GM10248 (cell line): ENCODE measurements at places on chromosomes 5 and 9.

- no peak for DNase-seq
These were observed 24.8 kb upstream of the DENND1A start for GRCh38 chr9:123954518-123955280.

- DNase-seq, result no peak
These were observed 506.9 kb downstream of the TLE1 start for GRCh38 chr9:81182431-81182830.

- DNase-seq, result peak; percentile 35
These were observed 184.6 kb downstream of the AP3B1 start for GRCh38 chr5:78109891-78110324.

DNA sequence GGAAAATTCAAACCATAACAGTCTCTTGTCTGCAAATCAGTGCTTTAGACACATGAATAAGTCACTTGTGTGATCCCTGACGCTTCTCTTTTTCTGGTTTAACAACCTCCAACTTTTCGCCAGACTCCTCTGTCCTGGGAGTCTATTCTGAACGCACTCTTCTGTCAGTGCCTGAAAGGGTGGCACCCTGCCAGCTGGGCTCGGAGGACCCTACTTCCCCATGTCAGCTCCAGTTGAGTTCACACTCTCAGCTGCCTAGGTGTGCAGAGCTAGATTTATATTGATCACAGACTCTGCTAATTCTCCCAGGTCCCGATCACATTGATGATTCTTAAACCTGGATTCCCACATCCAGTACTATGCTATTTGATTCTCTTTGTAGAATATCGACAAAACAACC lies 649.1 kb downstream of the BNC2 start:
- no peak for DNase-seq

- peak; percentile 68 for DNase-seq
These were observed 5.8 kb downstream of the TMEM268 start for GRCh38 chr9:114616684-114617520.

- DNase-seq, result no peak
These were observed 680 bp downstream of the GPX8 start for GRCh38 chr5:55160493-55161209.

DNA sequence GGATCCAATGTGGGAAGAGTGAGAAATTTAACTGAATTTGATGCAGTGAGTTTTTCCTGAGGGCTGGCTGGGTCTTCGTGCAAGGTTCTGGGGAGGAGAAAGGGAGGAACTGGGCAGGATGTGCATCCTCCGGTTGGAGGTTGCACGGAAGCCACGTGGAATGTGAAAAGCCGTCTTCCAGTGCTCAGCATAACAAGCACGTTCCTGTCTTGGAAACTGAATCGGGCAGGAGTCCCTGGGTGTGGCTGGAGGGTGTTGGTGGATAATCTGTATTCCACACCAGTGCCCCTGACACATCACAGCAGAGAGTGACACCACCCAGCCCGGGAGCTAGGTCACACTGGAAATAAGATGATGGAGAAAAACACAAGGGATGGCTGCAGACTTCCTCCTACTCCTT lies 154.3 kb downstream of the C5orf15 start:
- DNase-seq, result no peak

- DNase-seq, result peak; percentile 25
These were observed 40.7 kb downstream of the TIMD4 start for GRCh38 chr5:156922207-156922792.

DNA sequence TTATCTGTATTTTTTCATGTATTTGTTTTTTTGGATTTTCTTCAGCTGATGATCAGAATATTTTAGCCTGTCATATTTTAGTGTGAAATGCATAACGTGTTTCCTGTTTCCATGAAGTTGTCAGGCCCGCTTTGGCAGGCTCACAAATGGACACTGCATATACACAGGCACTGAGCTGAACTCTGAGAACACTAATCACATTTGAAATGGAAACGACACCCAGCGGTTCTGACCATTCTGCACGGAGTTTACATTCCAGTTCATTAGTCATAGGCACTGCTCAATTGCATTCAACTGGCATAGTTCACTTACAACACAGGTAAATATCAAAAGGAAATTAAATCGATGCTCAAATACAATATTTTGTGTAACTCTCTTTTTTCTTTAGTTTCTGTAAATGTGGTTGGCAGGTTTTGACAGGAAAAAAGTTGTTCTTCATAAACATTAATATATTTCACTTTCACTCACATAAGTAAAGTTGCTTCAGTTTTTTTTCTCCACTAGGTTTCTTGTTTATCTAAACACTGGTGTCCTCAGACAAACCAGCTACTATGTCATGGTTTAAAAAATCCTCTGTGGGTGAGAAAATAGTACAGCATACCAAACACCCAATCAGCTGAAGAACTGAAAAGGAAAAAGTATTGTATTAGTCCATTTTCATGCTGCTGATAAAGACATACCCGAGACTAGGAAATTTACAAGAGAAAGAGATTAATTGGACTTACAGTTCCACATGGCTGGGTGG lies 559.0 kb upstream of the DAP start:
- DNase-seq, result no peak

DNA sequence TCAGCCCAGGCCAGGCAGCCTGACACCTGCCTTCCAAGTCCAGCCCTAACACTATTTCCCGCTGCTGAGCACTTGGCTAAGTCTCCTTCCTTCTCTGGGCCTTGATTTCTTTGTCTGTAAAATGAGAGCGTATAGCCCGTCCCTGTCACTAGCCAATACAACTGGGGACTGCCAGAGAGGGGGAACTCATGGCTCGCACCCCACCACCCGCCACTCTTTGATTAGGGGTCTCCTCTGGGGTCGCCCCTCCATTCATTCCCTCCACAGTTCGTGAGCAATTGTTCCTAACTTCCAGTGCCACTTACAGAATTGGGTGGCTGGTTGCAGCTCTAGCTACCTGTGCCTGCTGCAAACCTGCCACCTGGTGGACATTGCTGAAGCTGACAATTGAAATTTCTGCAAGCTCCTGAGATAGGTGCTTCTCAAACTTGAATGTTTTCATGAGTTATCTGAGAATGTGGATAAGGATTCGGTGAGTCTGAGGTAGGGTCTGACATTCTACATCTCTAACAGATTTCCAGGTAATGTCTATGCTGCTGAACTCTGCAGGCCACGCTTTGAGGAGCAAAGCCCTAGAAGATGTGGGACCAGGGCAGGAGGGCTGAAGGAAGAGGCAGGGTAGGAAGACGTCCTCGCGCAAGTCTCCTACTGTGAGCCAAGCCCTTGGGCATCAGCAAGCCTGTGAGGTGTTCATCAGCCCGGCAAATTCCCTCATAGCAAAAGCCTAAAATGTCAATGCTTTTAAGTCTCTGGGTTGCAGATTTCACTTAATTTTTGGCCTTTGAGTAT lies 13.3 kb upstream of the RECK start:
- peak; percentile 72 for DNase-seq

- no peak for DNase-seq
These were observed 25.2 kb downstream of the COL5A1 start for GRCh38 chr9:134666831-134667230.

- no peak for DNase-seq
These were observed 26.8 kb downstream of the FREM1 start for GRCh38 chr9:14883310-14883944.

- no peak for DNase-seq
These were observed 109.6 kb upstream of the RPS23 start for GRCh38 chr5:82387819-82388166.

DNA sequence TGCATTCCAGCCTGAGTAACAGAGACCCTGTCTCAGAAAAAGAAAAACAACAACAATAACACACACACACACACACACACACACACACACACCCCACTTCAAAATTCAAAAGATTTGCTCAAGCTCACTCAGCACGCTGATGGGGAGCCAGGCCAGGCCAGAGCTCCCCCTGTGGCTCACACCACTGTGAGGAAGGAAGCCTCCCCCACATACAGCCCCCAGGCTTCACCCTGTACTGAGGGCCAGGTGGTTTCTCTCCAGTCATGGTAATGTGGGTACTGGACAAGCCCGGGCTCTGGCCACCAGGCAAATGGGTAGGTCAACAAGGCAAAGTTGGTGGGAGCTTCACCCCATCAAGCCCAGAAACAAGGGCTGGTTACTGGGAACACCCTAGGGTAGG lies 19.0 kb downstream of the ATOX1 start:
- no peak for DNase-seq

GRCh38 chr9:23826120-23826629 lies at the start of gene ELAVL2:
TSS of gene ELAVL2 (minus strand) at chr9:23826240. CDS start at chr9:23762234, 64,006 bp downstream.
- DNase-seq, result no peak

DNA sequence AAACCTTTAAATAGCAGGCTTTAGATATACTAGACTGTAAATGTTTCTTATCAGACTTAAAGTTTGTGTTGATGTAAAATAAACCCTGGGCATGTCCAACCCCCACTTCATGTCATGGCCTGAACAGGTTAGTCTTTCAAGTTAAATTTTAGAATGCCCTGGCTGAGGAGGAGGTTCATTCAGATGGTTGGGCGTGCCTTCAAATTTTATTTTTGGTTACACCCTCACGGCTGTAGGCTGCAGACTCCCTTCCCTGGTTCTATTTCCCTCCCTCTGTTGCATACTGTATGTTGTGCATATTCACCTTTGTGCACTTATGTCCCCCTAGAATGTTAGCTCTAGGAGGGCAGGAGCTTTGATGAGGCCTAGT lies 5.3 kb upstream of the BICD2 start:
- DNase-seq, result no peak

DNA sequence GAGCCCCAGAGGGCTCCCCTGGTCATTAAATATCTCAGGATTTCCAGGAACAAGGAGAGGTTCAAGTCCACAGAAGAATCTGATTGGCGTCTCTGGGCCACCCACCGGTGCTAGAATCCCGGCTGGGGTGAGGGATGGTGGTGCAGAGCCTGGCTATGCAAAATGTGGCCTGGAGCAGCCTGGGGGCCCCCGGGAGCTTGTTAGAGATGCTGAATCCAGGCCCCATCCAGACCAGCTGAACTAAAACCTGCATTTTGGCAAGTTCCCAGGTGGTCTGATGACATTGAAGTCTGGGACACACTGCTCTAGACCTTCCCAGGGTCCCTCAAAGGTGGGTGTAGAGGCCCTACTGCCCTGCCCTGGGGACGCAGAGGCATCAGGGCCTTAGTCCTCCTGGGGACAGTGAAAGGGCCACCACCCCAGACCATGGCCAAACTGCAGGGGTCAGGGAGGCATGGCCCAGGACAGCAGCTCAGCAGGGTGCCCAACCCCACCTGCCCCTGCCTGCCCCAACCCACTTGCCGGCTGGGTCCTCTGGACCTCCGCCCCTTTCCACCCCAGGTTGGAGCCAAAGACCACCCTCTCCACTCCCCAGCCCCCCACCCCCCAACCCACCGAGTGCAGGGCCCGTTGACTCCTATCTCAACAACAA lies 34.7 kb downstream of the ADAMTS2 start:
- DNase-seq, result no peak

DNA sequence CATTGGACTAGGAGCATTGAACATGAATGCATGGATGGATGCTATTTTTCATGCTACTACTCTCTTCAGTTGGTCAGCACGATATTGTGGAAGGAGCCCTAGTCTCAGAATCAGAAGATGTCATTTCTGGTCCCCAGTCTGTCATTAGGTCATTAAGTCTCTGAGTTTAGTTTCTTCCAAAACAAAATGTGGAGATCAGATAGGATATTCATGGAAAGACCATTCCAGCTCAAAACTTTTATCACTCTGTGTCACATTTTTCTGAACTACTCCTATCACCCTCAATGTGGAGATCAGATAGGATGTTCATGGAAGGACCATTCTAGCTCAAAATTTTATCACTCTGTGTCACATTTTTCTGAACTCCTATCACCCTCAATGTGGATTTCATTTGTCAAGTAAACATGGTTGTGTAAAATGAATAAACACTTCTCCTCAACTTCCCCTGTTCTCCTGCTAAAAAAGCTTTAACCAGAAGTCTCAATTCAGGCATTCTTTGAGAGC lies 296.8 kb downstream of the MRPS30 start:
- DNase-seq, result no peak

GRCh38 chr5:160116991-160117390 lies 2.3 kb downstream of the PWWP2A start:
- DNase-seq, result no peak

- no peak for DNase-seq
These were observed 115.9 kb upstream of the PHYKPL start for GRCh38 chr5:178348356-178349074.

DNA sequence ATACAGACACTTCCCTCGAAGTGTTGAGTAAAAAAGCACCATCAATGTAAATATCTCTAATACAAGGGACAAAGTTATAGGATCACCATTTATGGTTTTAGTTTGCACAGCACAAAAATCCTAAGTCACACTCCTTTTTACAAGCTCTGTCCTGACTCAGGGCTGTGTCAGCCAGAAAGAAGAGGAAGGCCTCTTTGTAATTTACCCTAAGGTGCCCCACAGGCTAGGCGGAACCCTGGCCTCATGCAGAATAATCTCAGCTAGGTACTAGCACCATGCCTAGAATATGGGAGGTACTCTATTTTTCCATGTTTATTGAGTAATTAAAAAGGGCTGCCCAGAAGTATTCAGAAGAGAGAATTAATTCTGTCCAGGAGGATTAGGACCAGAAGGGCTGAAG lies 36.9 kb downstream of the HAVCR1 start:
- DNase-seq, result no peak

DNA sequence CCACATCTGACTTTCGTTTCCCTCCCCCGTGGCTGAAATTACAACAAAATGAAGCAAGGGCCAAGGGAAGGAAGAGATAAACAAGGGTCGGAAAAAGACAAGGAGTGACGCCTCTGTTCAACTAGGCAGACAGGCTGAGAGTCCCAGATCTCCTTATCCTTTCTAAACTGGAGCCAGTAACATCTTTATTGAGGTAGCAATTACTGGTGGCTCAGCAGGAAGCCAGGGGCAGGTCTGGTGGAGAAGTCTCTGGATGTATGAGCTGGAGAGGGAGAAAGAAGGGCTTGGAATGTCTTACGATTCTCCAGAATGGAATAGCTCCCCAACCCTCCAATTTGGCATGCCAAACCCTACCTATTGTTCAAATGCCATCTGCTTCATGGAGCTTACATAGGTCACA lies 190.8 kb upstream of the BRINP1 start:
- DNase-seq, result no peak

- no peak for DNase-seq
These were observed 148.0 kb downstream of the FGF1 start for GRCh38 chr5:142537938-142538337.

- no peak for DNase-seq
These were observed 113.0 kb downstream of the AUH start for GRCh38 chr9:91248707-91249106.

DNA sequence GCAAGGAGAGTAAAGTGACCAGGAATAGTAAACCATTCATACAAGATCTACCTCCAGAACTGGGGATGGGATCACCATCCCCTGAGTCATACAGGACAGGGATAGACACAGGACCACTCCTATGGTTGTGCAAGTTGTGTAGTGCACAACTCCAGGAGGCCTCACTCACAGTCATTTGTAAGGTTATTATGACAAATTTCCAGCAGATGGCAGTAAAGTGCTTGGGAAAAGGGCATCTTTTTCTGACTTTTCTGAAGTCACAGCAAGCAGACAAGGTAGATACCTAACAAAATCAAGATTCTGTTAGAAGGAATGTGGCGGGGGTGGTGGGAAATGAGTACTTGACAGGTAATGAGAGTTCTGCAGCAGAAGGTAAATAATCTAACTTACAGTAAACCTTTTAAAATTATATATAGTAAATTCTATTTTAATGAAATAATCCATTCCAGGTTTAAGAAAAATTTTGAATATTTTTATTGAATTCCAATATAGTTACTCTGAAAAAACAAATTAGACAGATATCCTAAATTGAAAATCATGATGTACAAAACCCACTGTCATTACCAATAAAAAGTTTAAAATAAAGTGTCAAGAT lies 16.7 kb upstream of the KIF27 start:
- DNase-seq, result peak; percentile 51

GRCh38 chr9:135402048-135402738 lies 77.4 kb upstream of the PPP1R26 start:
- no peak for DNase-seq
